ENCODE measurements at places on chromosomes 12 and 14.

DNA sequence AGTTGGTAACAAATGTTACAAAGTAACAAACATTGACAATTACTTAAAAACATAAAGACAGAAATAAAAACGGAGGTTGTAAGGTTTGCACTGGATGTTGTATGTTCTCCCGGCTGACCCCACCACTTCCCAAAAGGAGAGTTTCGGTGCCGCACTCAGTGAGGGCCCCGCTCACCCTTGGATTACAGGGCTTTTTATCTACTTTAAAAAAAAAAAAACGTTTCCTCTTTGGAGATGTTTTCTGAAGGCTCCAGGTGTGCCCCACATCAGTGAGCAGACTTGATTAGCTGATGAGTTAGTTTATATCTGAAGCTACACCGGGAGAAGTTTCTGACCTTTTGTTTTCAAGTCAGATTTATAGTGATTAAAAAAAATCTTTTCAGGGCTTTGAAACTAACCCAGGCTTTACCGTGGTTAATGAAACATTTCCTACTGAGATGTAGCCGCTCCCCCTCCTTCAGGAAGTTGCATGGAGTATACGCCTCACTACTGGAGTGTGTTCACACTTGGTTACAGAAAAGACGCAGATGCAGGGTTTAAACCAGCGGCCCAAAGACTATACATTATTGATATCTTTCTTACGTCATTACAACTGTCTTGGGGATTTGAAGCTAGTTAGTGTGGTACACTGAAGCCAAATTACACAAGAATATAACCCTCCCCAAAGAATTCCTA, 38.0 kb upstream of the BCL7A start:
- no peak for DNase-seq

DNA sequence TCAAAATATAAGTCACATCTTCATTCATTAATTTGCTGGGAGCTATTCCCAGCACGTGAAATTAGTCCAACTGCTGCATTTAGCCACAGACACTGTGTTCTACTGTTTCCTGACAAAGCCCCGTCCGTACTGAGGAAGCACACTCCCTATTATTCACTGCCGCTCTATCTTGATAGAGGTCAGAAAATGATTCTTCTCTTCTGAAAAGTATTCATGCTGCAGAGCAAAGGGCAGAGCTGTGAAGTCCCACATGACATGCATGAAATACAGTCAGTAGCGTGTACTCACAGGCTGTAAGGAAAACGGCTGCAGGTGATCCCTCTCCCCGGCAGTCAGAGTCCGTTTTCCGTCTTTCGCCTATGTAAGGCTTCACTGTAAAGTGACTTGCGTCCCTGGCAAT, 302.5 kb upstream of the FKBP4 start:
- DNase-seq, result no peak

GRCh38 chr12:114662512-114663177, 21.3 kb downstream of the TBX3 start:
- no peak for DNase-seq

DNA sequence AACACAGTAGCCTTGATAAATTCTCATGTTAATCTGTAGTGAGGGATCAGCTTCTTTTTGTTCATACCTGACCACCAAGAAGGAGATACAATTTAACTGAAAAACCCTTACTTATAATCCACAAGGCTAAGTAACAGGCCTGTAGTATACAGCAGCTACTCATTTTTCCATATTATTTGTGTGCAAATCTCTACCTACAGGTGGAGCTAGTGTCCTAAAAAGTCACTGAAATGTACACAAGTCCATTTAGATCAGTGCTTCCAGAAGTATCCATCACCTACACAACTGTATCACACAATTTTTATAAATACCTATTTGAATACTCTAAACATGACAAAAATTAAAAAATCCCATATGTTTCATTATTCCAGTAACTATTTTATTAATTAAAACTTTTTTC, 173.2 kb downstream of the SLC35F4 start:
- DNase-seq, result no peak

GRCh38 chr12:66418908-66419307, 116.6 kb downstream of the HELB start:
- no peak for DNase-seq

DNA sequence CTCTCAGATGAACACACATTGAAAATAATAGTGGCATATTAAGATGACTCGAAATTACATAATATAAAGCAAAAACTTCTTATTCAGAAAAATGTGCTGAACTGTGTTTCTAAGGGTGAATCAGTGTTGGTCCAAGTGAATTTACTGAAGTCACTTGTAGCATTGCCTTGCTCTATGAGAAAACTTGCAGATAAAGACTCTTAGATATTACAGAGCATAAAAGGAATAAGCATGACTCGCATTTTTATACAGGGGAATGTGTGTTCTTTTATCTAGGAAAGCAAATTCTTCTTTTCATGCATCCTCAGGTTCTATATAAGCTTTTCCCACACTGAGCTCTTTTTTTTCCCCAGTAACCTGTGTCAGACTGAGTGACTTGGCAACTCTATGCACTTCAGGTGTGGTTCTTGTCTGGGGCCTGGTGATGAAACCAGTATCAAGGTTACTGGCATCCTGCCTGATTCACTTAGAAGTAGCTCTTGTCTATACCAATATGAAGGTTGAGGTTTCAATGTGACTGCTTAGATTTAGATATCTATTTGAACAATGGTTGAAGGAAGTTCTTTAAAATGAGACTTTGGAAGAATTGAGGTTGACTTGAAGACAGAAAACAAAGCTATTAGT, 76.1 kb downstream of the OTOGL start:
- no peak for DNase-seq

DNA sequence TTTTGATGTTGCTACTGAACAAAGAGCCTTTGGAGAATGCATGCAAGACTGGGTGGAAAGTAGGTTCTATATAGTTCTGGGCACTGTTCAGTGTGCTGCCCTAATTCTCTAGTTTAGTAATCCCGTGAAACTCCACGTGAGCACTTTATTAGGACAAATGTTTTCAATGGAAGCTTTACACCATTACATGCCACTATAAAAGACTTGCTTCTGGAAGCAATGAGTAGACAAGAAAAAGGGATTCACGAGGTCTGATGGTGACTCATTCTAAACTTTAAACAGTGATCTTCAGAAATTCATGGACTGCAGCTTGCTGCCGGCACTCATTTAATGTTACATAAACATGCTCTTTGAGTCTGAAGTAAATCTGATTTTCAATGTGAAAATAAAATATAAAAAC, 22.3 kb downstream of the ATG14 start:
- DNase-seq, result no peak

DNA sequence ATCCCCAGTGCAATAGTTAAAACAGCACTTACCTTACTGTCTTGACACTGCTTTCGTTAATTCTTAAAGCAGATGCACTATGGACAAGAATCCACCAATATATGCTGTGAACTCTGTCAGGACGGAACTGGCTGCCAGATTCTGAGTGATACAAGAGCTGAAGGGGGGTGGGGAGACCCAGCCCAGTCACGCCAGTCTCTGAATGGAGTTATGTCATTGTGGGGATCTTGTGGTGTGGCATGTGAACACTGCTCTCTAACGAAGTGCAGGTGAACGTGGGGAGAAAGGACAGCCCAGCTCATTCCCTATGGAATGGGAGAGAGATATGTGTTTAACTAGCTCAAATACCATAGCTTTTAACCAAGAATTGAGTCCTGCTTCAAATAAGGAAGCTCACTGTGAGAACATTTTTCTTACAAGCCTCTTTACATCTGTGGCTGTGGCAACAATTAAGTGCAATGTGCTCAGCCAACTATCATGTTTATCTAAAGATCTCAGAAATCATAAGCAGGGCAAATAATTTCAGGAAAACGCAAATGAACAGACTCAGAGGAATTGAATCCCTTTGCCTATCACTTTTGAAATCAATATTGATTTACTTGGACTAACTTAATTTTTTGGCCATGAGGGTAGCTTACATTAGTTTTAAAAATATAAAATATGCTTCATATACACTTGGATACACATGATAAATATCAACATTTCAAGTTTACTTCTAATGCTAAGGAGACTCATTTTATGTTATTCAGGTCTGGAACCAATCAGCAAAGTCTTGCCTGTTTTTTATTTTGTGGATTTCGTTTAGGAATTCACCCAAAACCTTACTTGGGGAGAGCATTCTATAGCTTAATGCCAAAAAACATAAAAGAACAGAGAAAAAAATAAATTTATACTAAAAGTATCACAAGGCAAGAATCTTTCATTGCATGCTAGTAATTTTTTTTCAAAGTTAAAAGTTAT, at the start of gene LUM:
Gene LUM, minus strand, starts transcription at position 129 of the 960 bp plus-strand sequence. CDS start 2,515 bp downstream, outside the sequence.
- no peak for DNase-seq

GRCh38 chr12:7612851-7613250, 52.9 kb downstream of the APOBEC1 start:
- no peak for DNase-seq

GRCh38 chr12:56104815-56105608, 653 bp downstream of the PA2G4 start:
- no peak for DNase-seq

DNA sequence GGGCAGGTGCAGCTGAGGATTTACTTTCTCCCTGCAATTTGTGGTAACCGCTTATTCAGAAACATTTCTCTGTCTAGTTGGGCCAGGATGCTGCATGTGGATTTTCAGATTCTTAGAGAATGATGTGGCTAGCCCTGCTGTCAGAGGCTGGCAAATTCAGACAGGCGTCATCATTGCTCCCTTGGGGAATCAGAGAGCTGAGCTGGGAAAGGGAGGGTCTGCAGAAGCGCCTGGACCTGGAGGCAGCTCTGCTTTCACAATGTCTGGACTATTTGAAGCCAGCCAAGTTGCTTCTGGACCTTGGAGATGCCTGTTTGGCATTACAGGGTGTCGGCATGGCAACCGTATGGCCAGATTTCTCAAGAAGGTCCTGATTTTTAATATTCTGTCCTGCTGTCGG, 3.4 kb downstream of the GALNT16 start:
- DNase-seq, result no peak

DNA sequence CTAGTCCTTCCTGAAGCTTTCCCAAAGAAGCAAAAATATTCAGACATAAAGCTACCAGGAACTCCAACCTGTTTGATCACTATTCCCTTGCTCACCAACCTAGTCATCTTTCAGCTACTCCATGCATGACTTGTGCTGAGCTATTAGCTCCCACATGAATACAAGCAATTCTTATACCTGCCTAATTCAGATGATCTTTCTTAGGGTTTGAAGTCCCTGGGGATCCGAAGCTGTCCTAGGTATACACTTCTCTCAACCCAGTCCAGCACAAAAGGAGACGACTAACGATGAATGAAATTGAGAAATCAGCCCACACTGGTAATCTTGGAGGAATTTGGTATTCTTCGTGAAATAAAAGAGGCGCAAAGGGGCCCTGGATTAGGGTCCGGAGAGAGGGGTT, 631 bp upstream of the PTGR2 start:
- no peak for DNase-seq

DNA sequence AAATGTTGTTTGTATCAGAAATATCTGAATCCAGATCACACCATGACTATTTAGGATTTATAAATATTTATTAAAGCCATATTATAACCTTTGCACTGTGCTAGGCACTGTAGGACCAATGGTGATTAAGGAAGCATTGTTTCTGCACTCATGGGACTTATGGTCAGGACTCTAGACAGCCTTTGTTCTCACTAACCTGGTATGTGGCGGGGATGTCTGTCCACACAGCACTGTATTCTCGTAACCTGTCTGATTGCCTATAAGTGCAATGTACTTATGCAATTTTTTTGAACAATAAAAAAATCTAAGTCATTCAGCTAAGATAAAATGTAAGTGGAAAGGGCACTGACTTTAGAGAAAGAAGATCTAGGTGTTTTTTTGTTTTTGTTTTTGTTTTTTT, 6.7 kb upstream of the SSPN start:
- DNase-seq, result no peak

GRCh38 chr12:93895089-93895445, 217.9 kb downstream of the CRADD start:
- no peak for DNase-seq

DNA sequence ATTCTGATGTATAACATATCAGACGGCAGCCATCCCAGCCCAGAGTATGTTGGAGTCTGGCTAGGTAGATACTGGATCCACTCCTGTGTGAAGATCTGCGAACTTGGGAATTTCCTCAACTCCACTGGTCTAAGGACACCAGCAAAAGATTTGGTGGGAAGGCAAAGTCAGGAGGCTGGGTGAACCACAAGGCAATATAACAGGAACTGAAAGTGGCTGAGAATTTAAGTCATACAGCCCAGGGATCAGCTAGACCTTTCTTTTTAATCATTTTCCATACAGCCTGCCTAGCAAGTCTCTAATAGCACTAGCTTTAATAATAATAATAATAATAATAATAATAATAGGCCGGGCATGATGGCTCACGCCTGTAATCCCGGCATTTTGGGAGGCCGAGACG, 34.8 kb downstream of the BRAP start:
- DNase-seq, result no peak

GRCh38 chr14:20680363-20680762, 4.0 kb upstream of the RNASE4 start:
- DNase-seq, result no peak

GRCh38 chr12:61311413-61311812, 948.8 kb upstream of the USP15 start:
- DNase-seq, result no peak

DNA sequence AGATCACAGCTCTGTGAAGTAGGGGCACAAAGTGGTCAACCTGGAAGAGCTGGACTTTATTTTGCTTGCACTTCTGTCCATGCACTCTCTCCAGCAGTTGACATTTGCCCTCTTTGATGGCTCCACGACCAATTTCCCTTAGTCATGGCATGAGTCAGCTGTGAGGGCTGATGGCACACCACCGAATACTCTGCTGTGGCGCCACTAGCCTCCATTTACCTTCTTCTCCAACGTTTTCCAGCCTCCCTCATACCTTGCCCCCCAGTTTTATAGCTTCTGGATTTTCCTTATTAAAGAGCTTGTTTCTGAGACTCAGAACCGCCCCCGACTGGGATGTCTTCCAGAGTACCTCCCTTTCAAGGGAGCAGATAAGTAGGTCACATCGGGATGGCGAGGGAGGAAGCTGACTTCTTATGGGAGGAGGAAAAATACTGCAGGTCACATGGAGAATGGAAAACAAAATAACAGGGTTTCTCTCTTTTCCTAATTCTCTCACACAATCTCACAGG, 17.6 kb downstream of the NINJ2 start:
- DNase-seq, result no peak

DNA sequence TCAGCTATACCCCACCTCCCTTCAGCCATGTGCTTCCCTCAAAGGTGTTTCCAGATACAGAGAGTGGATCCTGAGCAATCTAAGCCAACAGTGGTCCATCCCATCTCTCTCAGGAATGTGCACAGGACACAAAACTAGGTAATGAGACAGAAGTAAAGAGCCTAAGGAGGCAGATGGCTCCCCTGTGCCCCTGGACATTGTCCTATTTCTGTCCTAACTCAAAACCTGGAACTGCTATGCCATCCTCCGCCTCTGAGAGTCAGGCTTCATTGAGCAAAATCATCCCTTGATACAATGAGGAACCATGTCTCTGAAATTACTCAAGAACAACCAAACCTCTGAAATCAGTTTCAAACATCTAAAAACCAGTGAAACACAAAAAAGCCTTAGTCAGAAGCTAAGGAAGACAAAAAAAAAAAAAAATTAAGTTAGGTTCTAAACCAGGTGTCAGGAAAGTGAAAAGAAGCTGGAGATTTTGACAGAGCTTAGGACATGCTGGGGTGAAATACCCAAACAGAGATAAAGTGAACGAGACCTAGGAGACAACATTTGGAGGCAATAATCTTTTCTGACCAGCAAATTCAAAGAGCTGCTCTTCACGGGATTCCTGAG, 200.3 kb upstream of the PLEKHG7 start:
- DNase-seq, result no peak

Data from NCI-H1048 (cell line).